Lung (tissue), 17 donors: ENCODE measurements at places on chromosomes 11 and 22.

DNA sequence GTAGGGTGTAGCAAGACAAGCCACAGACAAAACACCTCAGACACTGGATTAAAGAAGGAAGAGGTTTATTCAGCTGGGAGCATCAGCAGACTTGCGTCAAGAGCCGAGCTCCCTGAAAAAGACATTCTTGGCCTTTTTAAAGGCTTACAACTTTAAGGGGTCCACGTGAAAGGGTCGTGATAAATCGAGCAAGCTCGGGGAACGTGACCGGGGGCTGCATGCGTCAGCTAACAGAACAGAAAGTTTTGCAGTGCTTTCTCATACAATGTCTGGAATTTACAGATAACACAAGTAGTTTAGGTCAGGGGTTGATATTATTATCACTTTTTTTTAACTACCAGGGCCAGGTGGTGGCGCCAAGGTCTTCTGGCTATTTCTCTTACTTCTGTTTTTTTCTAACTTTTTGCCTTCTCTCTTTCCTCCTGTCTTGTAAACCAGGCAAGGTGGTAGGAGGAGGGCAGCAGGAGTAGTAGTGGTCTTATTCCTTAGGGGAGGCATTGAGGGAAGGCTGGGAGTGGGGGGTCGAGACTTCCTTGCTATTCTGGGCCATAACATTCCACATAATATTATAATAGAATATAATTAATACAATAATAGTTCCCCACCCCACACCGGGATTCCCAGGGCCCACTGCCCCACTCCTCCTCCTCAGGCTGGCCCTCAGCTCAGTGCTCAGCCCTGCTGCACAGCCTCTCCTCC lies 587 bp upstream of the ALDH3B1 start:
- peak; percentile 55 for DNase-seq

DNA sequence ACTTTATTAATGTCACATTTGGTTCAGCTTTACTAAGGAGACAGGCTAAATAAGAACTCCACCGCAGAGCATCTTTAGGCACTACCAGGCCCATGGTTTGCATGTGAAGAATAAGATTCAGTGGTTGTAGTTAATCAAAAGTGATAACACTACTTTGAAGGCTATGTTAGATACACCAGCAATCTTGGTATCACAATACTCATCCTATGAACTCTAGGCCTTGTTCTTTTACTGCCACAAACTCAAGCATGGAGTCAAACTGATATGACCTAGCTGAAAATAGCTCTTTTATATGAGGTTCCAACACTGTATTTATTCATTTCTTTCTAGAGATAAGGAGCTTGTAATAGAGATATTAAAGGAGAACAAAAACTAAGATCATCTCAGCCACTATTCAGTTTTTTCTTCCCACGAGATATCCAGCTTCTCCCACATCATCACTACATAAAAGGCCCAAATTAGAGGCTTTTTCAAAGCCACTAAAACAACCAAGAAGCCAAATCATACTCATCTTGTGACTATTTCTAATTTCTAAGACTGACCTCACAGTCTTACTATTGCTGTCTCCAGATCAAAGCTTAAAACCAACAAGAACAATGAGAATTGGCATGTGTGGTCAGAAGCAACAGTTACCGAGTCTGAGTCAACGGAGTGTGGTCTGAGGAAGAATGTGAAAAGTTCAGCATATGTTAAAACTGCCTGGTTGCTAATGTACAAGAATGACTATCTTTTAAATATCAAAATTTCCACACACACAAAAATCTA lies 25.1 kb upstream of the GUCY1A2 start:
- peak; percentile 72 for DNase-seq

DNA sequence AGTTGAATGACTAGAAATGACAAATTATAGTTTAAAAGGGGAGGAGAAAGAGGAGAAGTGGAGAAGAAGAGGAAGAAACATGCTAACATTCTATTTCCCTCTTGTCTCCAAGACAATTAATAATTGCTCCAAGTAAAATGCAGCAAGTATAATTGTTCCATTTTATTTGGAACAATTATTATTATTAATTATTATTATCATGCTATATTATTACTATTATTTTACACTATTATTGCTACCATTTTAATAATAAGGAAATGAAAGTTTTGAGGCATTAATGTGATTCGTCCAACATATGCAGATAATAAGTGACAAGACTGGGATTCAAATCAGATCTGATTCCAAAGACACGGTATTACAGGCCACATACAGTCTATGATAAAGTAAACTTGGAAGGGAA lies 293.6 kb upstream of the ZC3H12C start:
- no peak for DNase-seq

DNA sequence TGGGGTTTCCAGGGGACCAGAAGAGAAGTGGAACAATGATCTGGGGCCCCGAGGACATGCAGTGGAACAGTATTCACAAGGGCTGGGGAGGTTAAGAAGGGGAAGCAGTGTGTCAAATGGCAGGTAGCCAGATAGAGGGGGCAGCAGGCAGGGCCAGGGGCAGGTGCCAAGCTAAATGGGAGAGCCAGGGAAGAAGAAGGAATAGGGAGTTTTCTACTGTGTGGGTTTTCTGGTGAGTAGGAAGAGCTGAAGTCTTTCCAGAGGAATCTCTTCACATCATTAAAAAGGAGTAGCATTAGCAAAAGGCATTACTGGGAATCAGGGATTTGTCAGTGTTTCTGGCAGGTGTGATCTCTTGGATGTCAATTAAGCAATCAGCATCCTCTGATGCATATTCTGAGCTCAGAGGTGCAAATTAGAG lies 55.8 kb downstream of the IRAG1 start:
- DNase-seq = no peak

DNA sequence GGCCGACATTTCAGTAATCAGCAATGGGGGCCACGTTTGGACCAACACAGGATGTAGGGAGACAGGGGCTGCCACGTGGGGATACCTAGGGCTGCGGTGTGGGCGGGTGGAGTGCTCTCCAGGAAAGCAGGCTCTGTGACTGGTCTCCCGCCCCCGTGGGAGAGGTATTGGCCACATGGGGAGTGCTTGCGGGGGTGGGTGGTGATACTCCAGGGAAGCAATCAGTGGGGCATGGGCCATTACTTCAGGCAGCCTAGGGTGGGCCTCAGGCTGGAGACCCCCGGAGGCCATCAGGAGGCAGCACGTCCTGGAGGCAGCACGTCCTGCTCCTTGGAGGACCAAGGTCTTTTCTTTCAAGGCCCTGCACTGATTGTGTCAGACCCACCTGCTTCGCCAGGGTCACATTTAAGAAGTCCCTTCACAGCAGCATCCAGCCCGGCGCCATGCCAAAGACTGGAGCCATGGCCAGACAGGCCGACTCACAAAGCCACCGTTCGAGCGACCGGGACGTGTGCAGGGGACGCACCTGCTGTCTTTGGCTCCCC lies 3.0 kb upstream of the MUC2 start:
- DNase-seq = no peak

GRCh38 chr11:59556115-59556916 lies 45.0 kb downstream of the OR4D9 start:
- peak; percentile 87 for DNase-seq

GRCh38 chr11:130099356-130099755 lies 29.7 kb downstream of the APLP2 start:
- peak; percentile 43 for DNase-seq

GRCh38 chr22:43191831-43192230 lies 4.9 kb upstream of the TTLL12 start:
- DNase-seq = no peak

DNA sequence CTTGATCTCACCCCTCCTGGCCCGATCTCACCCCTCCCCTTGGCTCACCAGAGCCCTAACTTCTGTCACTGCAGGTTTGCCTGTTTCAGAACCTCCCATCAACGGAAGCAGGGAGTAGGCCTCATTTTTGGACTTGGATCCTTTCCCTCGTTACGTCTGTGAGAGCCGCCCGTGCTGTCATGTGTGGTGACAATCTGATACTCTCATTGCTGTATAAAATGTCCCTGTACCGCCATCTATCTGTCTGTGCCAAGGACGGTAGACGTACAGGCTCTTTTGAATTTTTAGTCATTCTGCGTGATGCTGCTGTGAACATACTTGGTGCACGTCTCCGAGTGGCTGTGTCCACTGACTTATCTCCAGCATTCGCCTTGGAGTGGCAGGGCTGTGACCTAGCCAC lies 1163.1 kb downstream of the BRD1 start:
- DNase-seq = no peak

DNA sequence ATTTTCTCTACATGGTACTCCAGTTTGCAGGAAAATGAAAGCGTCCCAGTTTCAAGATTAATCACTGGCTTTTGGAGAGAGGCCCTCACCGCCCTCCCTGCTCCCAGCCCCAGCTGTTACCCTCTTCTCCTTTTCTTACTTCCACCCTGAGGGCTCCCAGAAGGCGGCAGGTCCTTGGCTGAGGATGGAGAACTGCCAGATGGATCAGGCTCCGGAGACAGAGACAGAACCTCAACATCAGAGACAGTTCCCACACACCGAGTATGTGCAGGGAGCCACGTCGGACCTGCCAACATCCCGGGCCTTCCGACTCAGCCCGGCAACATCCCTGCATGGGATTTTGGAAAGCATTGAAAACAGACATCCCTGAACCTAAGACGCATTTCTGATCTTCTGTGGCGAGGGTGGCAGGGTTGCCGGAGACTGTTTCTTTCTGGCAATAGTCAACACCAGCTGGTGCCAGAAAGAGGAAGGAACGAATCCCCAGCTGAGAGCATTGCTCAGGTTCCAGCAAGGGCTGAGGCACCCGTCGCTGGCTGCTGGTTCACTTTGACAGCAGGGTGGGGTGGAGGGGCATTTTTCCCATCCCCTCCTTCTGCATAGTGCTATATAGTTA lies 467.1 kb downstream of the MIAT start:
- DNase-seq = peak; percentile 22

DNA sequence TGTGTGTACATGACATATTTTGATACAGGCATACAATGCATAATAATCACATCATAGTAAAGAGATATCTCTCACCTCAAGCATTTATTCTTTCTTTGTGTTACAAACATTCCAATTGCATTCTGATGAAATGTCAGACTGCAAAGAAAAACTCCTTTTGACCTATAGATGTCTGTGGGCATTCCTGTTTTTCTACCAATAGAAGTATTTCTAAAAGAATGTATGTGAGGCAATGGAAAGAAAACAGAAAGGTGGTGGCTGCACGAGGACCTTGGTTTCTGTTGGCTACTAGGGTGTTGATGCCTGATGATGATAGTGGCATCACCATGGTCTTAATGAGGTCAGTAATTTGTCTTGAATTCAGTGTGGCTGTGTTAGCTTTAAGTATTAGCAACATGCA lies 137.0 kb upstream of the ANO3 start:
- no peak for DNase-seq

DNA sequence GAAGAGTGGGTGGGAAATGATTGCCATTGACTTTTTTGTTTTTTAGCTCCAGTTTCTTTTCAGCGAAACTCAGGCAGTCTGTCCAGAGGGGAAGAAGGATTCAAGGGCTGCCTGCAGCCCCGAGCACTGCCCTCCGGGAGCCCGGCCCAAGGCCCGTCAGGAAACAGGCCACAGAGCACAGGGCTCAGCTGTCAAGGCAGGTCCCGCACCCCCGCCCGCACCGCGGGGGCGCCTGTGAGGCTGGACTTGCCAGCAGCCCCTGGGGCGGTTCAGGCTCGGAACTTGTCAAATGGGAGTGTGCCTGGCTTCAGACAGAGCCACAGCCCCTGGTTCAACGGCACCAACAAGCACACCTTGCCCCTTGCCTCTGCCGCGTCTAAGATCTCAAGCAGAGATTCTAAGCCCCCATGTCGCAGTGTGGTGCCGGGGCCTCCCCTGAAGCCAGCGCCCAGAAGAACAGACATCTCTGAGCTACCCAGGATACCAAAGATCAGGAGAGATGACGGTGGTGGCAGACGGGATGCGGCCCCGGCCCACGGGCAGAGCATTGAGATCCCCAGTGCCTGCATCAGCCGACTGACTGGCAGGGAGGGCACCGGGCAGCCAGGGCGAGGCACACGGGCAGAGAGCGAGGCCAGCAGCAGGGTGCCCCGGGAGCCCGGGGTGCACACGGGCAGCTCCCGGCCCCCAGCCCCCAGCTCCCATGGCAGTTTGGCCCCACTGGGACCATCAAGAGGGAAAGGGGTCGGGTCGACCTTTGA lies 8.6 kb downstream of the IRF7 start:
- DNase-seq = no peak

GRCh38 chr11:72522186-72522585 lies 87.9 kb upstream of the CLPB start:
- no peak for DNase-seq

GRCh38 chr11:44506375-44507016 lies 59.0 kb upstream of the CD82 start:
- DNase-seq = no peak

DNA sequence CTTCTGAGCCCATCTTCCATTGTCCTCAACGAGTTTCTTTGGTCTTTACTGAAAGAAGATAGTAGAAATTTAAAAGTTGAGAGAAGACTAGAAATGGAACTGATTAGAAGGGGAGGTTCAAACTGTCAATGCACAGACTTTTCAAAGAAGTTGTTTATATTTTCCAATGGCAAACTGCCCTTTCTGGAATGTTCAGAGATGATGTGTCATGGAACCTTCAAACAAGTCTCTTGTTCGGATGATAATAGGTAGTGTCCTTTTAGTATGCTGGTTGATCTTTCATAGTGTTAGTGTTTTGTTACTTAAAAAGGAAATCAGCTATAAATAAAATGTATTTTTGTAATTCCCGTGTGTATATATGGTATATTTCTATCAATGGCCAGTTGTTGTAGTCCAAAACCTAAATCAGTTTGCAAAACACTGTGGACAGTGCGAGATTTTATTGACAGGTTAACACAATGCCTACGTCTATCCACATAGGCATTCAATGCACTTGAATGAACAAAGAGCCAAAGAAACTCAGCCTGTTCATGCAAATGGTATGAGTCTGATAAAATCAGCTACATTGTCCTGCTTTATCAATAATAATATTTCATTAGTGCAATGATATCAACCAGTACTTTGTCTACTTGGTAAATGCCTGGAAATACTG lies 30.9 kb downstream of the C11orf91 start:
- no peak for DNase-seq

GRCh38 chr11:4704054-4704789 lies at the start of gene MMP26:
TSS of gene MMP26 (plus strand) at chr11:4704784.
- DNase-seq = peak; percentile 35

DNA sequence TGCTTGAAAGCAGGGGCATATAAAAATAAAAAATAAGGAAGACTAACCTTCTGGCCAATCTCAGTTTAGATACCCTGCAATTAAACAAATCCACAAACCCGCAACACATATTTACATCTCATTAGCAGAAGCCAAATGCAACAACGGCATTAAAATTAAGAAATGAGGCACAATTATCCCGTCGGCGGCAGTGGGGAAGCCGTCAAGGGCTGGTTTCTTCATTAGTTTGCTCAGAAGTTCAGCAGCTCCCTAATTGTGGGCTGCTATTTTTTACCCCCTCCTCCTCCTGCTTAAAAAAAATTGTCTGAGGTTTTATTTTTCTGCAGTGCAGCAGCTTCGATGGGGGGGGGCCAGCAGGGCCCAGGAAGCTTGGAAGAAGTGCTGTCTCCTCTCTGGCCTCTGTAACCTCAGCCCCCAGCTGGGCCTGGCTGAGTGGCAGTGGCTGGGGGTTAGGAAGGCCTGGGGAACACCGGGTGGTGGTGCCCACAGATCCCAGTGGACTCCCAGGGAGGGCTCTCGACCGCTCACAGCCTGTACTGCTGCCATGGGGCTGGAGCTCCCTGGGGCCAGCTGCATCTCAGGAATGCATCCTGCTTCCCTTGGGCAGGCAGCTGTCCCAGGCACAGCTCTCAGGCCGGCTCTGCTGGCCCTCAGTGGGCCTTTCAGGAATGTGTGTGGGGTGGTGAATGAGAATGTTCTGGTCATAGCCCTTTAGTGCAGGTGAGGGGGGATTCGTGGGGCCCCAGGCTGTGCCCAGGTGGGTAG lies 148.7 kb upstream of the B3GAT1 start:
- no peak for DNase-seq

GRCh38 chr11:35486446-35486845 lies 39.0 kb downstream of the PAMR1 start:
- DNase-seq = no peak

- no peak for DNase-seq
Measured at GRCh38 chr11:76200006-76200940, 6.0 kb downstream of the WNT11 start.
